ENCODE measurements at places on chromosomes 16 and 17.

GRCh38 chr16:4746991-4747574, 12.7 kb downstream of the DNAAF8 start:
- no peak for DNase-seq

GRCh38 chr17:75566834-75567233, 20.8 kb upstream of the MYO15B start:
- no peak for DNase-seq

DNA sequence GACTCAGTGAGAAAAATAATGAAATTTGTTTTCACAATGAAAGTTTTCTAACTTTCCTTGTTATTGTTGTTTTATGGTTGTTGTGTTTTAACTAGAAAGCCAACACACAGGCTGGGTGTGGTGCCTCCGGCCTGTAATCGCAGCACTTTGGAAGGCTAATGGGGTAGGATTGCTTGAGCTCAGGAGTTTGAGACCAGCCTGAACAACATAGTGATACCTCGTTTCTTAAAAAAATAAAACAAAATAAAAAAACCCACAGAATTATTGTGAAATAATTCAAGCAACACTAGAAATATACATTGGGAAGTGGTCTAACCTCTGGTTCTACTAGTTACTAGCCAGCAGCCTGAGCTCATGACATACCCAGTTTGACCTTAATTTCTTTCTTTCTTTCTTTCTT, 630 bp downstream of the MILR1 start:
- no peak for DNase-seq

GRCh38 chr17:71335212-71335611, 785.6 kb upstream of the SOX9 start:
- no peak for DNase-seq

- DNase-seq: no peak
These were observed 113.8 kb upstream of the SMURF2 start for GRCh38 chr17:64775701-64776570.

DNA sequence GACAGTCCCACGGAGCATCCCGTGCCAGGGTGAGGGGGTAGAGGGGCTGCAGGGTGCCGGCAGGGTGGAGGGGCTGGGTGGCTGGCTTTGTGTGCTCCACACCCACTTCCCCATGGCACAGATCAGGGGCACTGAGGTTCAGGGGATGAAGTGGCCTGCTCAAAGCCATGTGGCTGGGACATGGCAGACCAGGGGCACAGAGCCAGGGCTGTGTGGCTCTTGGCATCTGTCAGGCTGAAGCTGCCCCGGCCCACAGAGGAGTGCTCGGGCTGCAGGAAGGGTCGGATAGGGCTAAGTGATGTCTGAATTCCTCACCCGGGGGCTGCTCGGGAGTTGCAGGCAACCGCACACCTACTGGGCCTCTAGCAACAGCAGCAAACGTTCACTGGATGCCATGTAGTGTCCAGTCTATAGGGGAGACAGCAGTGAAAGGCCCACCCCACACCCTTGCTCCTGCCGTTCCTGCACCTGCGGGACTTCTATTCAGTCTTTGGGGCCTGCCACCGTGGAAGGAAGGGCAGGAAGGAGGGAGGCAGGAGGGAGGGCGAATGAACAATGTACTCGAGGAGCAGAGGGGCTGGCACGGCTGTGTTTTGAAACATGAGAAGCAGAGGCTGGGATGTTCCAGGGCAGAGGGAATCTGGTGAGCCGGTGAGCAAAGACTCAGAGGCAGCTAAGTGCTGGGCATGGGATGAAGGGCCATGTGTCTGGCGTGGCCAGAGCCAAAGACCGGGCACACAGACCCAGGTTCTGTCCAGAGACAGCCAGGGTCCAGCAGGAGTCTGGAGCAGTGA, 15.1 kb downstream of the SLC5A10 start:
- DNase-seq: no peak

GRCh38 chr16:54373534-54374520, 87.2 kb upstream of the IRX3 start:
- no peak for DNase-seq

GRCh38 chr17:61065263-61065773, 334.3 kb upstream of the TBX2 start:
- no peak for DNase-seq

DNA sequence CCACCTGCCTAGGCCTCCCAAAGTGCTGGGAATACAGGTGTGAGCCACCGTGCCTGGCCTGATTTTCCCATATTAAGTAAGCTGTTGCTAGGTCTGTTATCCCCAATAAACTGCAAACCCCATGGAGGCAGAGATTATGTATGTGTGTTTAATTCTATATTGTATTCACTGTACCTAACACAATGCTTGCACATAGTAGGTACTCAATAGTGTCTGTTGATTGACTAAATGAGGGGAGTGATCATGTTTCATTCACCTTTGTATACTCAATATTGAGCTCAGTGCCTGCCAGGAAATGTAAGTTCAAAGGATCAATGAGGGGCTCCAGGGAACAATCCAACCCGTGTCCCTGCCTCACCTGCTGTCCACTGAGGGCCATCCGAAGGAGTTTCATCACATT, 14.6 kb upstream of the GGA2 start:
- no peak for DNase-seq
